Sigmoid colon (tissue), 7 donors: ENCODE measurements at places on chromosomes 4 and X. TPM values are rescaled to one million over a fixed set of nuclear protein-coding genes. Genes with fewer than 3 reads are reported as not detected.

DNA sequence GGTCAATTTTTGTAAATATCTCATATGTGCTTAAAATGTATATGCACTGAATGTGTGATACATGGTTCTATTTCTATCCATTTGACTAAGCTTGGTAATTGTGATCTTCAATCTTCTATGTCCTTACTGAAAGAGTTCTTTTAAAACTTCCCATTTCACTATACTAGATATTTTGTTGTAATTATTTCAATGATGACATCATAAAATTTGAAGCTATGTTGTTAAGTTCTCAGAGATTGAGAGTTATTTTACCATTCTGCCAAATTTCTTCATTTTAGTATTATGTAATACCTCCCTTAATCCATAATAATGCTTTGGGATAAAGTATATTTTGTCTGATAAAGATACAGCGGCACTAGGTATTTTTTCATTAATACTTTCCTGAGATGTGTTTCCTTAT is 1307.3 kb downstream of the RPA4 start:
- no peaks in the 10 kb centered on the region for H3K36me3 ChIP-seq
- no peaks in the 10 kb centered on the region for H3K4me1 ChIP-seq
- no peak overlapping the region for H3K27ac ChIP-seq
- H3K27me3 ChIP-seq: no peaks in the 10 kb centered on the region
- H3K4me3 ChIP-seq: no peak overlapping the region

- DNase-seq: no peak
- H3K4me1 ChIP-seq: no peaks in the 10 kb centered on the region
- H3K4me3 ChIP-seq: no peak overlapping the region
- H3K27ac ChIP-seq: no peak overlapping the region
- H3K36me3 ChIP-seq: no peaks in the 10 kb centered on the region
Observed at GRCh38 chrX:93977641-93978040, 303.6 kb downstream of the FAM133A start.

DNA sequence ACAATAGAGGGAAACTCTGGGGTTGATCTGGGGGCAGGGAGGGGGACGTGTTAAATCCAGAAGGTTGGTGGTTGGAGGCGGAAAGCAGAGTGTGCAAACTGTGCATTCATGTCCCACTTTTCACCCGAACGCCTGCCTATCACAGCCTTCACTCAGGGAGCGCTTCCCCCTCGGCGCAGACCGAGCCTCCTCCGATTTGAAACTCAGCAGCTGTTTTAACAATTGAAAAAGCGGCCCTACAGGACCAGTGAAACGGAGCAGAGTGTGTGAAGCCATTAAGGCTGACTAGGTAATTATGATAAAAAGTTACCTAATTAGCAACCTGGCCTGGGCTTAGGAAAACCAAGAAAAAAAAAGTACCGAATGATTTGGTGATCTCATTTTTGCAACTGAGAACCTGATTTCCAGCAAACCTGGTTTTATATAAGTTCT is 685 bp upstream of the NDNF start:
- DNase-seq: no peak
- no peaks in the 10 kb centered on the region for H3K36me3 ChIP-seq
- H3K27me3 ChIP-seq: no peaks in the 10 kb centered on the region
- H3K27ac ChIP-seq: peak overlapping the region; percentile 71
- H3K4me3 ChIP-seq: peak overlapping the region; percentile 69

DNA sequence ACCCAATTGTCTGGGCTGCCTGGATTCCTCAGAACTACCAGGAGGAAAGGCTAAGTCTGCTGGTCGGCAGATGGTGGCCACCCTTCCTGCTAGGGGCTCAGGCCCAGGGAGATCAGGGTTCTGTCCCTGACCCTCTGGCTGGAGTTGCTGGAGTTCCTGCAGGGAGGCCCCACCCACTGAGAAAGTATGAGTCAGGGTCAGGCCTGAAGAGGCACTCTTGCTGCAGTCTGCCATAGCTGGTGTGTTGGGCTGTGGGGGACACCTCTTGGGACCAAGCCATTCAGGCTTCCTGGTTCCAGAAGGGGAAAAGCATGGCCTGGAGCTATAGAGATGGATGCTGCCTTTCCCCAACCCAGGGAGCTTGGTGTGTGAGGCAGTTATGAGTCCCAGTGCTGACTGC is 40.4 kb upstream of the PCDH18 start:
- H3K4me3 ChIP-seq: no peak overlapping the region
- DNase-seq: no peak
- H3K27ac ChIP-seq: no peak overlapping the region
- H3K36me3 ChIP-seq: no peaks in the 10 kb centered on the region
- H3K4me1 ChIP-seq: no peaks in the 10 kb centered on the region

DNA sequence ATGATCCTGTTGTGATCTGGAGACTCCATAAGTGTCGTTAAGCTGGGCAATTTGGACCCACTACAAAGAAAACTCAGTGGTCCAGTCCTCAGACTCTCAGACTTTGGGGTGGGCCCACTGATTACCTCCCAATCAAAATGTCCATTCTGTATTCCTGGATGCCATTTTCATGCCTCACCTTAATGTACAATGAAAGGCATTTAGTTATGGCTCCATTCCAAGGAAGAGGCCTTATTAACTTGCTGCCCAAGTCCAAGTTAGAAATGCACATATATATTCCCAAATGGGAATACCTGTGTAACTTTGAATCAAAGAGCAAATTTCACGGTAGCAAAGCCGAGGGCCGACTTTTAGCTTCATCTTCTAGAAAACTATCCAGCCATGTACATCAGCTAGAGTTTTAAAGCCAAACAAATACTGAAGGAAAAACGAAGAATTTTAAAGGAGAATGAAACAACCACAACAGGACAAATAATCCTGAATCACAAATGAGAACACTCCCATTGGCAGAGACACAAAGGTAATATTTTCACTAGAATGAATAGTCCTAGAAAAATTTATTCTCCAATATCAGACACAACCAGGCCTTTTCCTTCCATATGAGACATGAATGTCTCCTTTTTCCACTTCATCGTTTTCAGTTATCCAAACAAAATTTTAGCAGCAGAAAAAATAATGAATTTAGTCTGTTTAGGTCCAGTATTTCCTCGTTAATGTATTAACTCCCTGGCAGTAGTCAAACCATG is 63.7 kb upstream of the HHIP start:
- H3K4me3 ChIP-seq: no peak overlapping the region
- DNase-seq: no peak
- no peaks in the 10 kb centered on the region for H3K27me3 ChIP-seq

MAGEA4 gene
- not detected for total RNA-seq

- no peak for DNase-seq
- H3K27me3 ChIP-seq: no peaks in the 10 kb centered on the region
- peak overlapping the region; percentile 6 for H3K27ac ChIP-seq
- H3K36me3 ChIP-seq: no peaks in the 10 kb centered on the region
- H3K4me1 ChIP-seq: peaks cover 14% of the 10 kb centered on the region
- no peak overlapping the region for H3K4me3 ChIP-seq
Observed at GRCh38 chr4:169397762-169398161, 127.0 kb upstream of the SH3RF1 start.

GRCh38 chr4:182805321-182805720 is 111.9 kb downstream of the DCTD start:
- H3K36me3 ChIP-seq: no peaks in the 10 kb centered on the region
- H3K4me3 ChIP-seq: no peak overlapping the region
- no peak overlapping the region for H3K27ac ChIP-seq
- peaks cover 12% of the 10 kb centered on the region for H3K4me1 ChIP-seq
- DNase-seq: no peak

DNA sequence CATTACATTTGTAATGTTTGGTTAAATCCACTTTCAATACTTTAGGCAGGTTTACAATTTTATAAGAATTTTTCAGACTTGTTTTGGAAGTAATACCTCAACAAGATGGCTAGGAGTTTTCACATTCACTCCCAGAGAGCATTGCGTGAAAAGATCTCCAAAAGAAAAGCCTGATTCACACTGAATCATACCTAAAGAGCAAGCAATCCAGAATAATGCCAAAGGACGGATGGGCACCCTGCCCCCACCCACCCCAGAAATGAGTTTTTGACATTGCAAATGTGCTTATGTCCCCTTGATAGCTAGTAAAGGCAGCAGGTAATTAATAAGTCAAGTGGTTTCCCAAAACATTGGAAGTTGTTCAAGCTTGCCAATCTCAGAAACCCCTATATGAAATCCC is 557.7 kb upstream of the TENM3 start:
- no peak overlapping the region for H3K27ac ChIP-seq
- H3K36me3 ChIP-seq: no peaks in the 10 kb centered on the region
- H3K4me3 ChIP-seq: no peak overlapping the region
- H3K27me3 ChIP-seq: no peaks in the 10 kb centered on the region

GRCh38 chrX:78322863-78323262 is 4.5 kb downstream of the CYSLTR1 start:
- H3K4me1 ChIP-seq: no peaks in the 10 kb centered on the region
- DNase-seq: no peak

PDZD4 gene
- total RNA-seq: 24.4 TPM

GRCh38 chr4:78768452-78769180 is 7.5 kb upstream of the BMP2K start:
- no peaks in the 10 kb centered on the region for H3K4me1 ChIP-seq
- H3K36me3 ChIP-seq: no peaks in the 10 kb centered on the region
- H3K27ac ChIP-seq: no peak overlapping the region
- no peak for DNase-seq

DNA sequence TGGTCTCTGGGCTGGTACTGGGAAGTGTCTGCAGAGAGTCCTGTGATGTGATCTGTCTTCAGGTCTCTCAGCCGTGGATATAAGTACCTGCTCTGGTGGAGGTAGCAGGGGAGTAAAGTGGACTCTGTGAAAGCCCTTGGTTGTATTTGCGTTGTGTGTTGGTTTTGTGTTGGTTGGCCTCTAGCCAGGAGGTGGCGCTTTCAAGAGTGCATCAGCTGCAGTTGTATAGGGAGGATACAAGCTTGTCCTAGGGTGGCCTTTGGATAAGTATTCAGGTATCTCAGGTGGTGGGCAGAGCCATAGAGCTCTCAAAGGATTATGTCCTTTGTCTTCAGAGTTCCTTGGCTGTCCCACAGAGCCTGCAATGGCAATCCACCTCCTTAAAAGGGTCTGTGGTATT is 111.6 kb downstream of the MAGEB17 start:
- no peak for DNase-seq
- H3K4me1 ChIP-seq: no peaks in the 10 kb centered on the region
- no peaks in the 10 kb centered on the region for H3K36me3 ChIP-seq
- H3K27ac ChIP-seq: no peak overlapping the region
- no peak overlapping the region for H3K4me3 ChIP-seq
- no peaks in the 10 kb centered on the region for H3K27me3 ChIP-seq

GRCh38 chrX:131199091-131199490 is 90.0 kb downstream of the IGSF1 start:
- no peak overlapping the region for H3K27ac ChIP-seq
- H3K4me1 ChIP-seq: no peaks in the 10 kb centered on the region
- no peak for DNase-seq
- H3K36me3 ChIP-seq: no peaks in the 10 kb centered on the region
- no peaks in the 10 kb centered on the region for H3K27me3 ChIP-seq
- no peak overlapping the region for H3K4me3 ChIP-seq

GRCh38 chr4:131344761-131345160 is 1804.3 kb upstream of the PCDH10 start:
- H3K27me3 ChIP-seq: no peaks in the 10 kb centered on the region
- H3K4me3 ChIP-seq: no peak overlapping the region
- no peak overlapping the region for H3K27ac ChIP-seq

GRCh38 chr4:166091912-166092510 is 219.0 kb downstream of the TLL1 start:
- no peaks in the 10 kb centered on the region for H3K36me3 ChIP-seq
- no peaks in the 10 kb centered on the region for H3K27me3 ChIP-seq
- no peak for DNase-seq
- H3K4me1 ChIP-seq: no peaks in the 10 kb centered on the region

SOD3 gene
- 122 TPM for total RNA-seq

DNA sequence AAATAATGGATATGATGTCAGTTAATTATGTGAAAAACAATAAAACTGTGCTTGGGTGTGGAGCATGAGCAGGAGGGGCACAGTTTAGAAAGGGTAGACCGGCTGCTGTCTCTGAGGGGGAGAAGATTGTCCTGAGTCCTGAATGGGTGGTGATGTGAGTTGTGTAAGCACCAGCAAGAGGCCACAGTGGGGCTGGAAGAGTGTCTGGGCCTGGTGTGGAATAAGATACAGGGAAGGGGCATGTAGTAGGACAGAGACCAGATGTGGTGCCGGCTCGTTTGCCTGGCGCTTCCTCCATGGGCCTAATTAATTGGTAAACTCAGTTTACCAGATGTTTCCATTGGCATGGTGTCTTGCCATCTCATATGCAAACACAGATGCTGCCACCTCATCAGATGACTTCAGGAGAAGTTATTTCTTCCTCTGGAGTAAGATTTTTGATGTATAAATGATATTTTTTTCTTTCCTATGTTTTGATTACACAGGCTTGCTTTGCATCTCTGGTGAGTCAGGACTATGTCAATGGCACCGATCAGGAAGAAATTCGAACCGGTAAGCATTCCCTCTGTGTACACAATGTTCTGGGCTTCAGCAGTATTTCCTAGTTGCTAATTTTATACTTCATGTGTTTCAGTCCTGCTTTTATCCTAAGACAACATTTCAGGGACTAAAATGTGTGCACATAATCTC is 5.1 kb downstream of the MED28 start:
- DNase-seq: no peak
- H3K27me3 ChIP-seq: no peaks in the 10 kb centered on the region
- H3K4me3 ChIP-seq: no peak overlapping the region
- H3K36me3 ChIP-seq: peaks cover 78% of the 10 kb centered on the region
- H3K4me1 ChIP-seq: no peaks in the 10 kb centered on the region
- no peak overlapping the region for H3K27ac ChIP-seq

- no peak for DNase-seq
- no peaks in the 10 kb centered on the region for H3K36me3 ChIP-seq
- H3K4me3 ChIP-seq: no peak overlapping the region
- no peaks in the 10 kb centered on the region for H3K4me1 ChIP-seq
Observed at GRCh38 chrX:96692454-96692853, 7.8 kb downstream of the DIAPH2 start.

DNA sequence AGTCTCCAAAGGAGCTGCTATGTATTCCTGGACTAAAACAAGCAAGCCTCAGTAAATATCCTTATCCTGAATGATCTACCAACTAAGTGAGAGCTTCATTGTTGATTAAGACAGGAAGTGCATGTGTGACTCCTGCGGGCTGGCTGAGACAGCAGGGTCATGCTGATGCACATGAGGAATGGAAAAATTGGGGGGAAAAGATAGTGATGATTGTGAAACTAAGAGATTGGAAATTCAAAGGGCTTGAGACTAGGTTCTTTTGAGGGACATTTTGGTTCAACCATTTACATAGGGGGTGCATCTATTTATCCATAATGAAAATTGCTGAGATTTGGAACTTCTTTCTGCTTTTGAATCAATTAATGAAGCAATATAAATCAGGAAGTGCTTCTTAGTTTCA is 61.1 kb upstream of the C1QTNF7 start:
- DNase-seq: no peak
- no peak overlapping the region for H3K27ac ChIP-seq
- H3K27me3 ChIP-seq: no peaks in the 10 kb centered on the region
- no peak overlapping the region for H3K4me3 ChIP-seq

GRCh38 chr4:148643851-148644250 is 201.6 kb upstream of the NR3C2 start:
- no peaks in the 10 kb centered on the region for H3K27me3 ChIP-seq
- no peaks in the 10 kb centered on the region for H3K4me1 ChIP-seq
- no peak for DNase-seq
- no peak overlapping the region for H3K4me3 ChIP-seq
